ENCODE measurements at places on chromosomes 2 and 18. TPM values are rescaled to one million over a fixed set of nuclear protein-coding genes. Genes with fewer than 3 reads are reported as not detected.
A peak's percentile ranks its signal among the peaks of the same experiment; 100 is the strongest.

CPLX4 gene
- total RNA-seq = not detected

RTKN gene
- 1.4 TPM for total RNA-seq

PLGLB1 gene
- total RNA-seq = 3.2 TPM

CDH2 gene
- not detected for total RNA-seq

KCNJ13 gene
- total RNA-seq = not detected

TMEM37 gene
- total RNA-seq = not detected

ACTG2 gene
- total RNA-seq = not detected

TWSG1 gene
- total RNA-seq = 13.1 TPM

AQP12B gene
- not detected for total RNA-seq

HOXD13 gene
- not detected for total RNA-seq

TRIB2 gene
- total RNA-seq = 9.6 TPM

RNF103 gene
- 14.6 TPM for total RNA-seq

RFX8 gene
- not detected for total RNA-seq

GRCh38 chr18:68564961-68565360 is 149.9 kb downstream of the TMX3 start:
- H3K27me3 ChIP-seq = no peaks in the 10 kb centered on the region
- no peak overlapping the region for H3K4me3 ChIP-seq
- DNase-seq = no peak
- no peaks in the 10 kb centered on the region for H3K4me1 ChIP-seq
- H3K36me3 ChIP-seq = no peaks in the 10 kb centered on the region
- H3K27ac ChIP-seq = no peak overlapping the region

GRCh38 chr2:109458512-109458911 is 155.3 kb downstream of the SEPTIN10 start:
- no peaks in the 10 kb centered on the region for H3K36me3 ChIP-seq
- DNase-seq = no peak
- H3K27ac ChIP-seq = no peak overlapping the region

- peak; percentile 40 for DNase-seq
- peaks cover 5% of the 10 kb centered on the region for H3K36me3 ChIP-seq
- no peak overlapping the region for H3K4me3 ChIP-seq
- H3K27ac ChIP-seq = no peak overlapping the region
Observed at GRCh38 chr2:86023366-86023712, 82.3 kb downstream of the POLR1A start.

DNA sequence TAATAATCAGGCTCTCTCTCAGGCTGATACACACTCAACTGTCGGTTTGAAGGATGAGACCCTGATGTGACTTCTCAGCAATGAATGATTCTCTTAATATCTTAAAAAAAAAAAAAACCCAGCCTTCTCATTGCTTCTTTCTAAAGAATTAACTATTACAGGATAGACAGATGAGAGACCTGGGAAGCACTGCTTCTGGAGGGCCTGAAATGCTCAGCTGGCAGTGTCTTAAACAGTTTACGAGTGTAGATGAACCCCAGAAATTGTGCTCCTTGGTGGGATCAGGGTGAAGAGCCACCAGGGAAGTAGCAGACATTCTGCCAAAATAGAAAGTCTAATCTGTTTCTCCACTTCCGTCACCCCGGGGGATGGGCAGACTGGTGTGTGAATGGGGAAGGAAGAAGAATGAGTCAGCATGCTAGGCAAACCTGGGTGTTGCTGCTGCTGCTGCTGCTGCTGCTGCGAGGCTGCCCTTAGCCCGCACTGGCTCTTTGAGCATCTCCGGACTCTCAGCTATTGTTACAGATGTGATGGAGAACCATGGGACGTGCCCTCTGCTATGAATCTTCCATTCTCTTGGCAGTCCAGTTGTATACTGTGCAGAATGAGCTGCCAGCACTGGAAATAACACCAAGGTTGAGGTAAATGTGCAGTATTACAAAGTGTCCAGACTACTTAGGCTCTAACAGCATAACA is 158.4 kb downstream of the SETBP1 start:
- H3K4me3 ChIP-seq = no peak overlapping the region
- no peaks in the 10 kb centered on the region for H3K27me3 ChIP-seq
- no peak overlapping the region for H3K27ac ChIP-seq
- DNase-seq = peak; percentile 28
- H3K4me1 ChIP-seq = peaks cover 13% of the 10 kb centered on the region
- H3K36me3 ChIP-seq = no peaks in the 10 kb centered on the region

- H3K27me3 ChIP-seq = no peaks in the 10 kb centered on the region
- H3K4me1 ChIP-seq = peaks cover 7% of the 10 kb centered on the region
- no peak for DNase-seq
Observed at GRCh38 chr2:11687736-11688135, 17.7 kb upstream of the NTSR2 start.

DNA sequence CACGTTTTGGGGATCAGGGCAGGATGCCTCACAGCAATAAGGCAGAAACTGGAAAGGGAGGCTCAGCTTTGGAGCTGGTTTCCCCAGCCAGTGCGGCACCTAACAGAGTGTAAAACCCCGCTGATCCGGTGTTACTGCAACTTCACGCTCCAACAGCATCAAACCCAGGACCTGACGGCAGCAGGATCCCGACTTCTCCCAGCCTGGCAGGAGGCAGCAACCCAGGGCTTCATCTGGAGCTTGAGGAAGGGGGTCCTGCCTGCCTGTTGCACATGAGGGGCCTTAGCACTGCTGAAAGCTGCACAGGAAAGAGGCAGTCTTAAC is 209.8 kb downstream of the MGAT5 start:
- no peaks in the 10 kb centered on the region for H3K4me1 ChIP-seq
- H3K4me3 ChIP-seq = no peak overlapping the region
- H3K27ac ChIP-seq = no peak overlapping the region
- no peak for DNase-seq
- no peaks in the 10 kb centered on the region for H3K36me3 ChIP-seq

- DNase-seq = no peak
- H3K27me3 ChIP-seq = no peaks in the 10 kb centered on the region
- H3K36me3 ChIP-seq = no peaks in the 10 kb centered on the region
- H3K4me3 ChIP-seq = no peak overlapping the region
Observed at GRCh38 chr2:102634831-102635241, 15.5 kb downstream of the SLC9A2 start.

- H3K27me3 ChIP-seq = no peaks in the 10 kb centered on the region
- H3K4me1 ChIP-seq = no peaks in the 10 kb centered on the region
- no peak overlapping the region for H3K4me3 ChIP-seq
- DNase-seq = no peak
Observed at GRCh38 chr18:61398961-61399705, 65.9 kb downstream of the CDH20 start.

GRCh38 chr2:178478130-178478438 is 316 bp downstream of the FKBP7 start:
- no peak for DNase-seq
- H3K27me3 ChIP-seq = no peaks in the 10 kb centered on the region
- peak overlapping the region; percentile 98 for H3K4me3 ChIP-seq
- peak overlapping the region; percentile 93 for H3K27ac ChIP-seq

- DNase-seq = no peak
- H3K27ac ChIP-seq = no peak overlapping the region
- H3K4me3 ChIP-seq = no peak overlapping the region
- H3K4me1 ChIP-seq = no peaks in the 10 kb centered on the region
- H3K27me3 ChIP-seq = no peaks in the 10 kb centered on the region
Observed at GRCh38 chr2:164934401-164935117, 20.8 kb downstream of the SLC38A11 start.

DNA sequence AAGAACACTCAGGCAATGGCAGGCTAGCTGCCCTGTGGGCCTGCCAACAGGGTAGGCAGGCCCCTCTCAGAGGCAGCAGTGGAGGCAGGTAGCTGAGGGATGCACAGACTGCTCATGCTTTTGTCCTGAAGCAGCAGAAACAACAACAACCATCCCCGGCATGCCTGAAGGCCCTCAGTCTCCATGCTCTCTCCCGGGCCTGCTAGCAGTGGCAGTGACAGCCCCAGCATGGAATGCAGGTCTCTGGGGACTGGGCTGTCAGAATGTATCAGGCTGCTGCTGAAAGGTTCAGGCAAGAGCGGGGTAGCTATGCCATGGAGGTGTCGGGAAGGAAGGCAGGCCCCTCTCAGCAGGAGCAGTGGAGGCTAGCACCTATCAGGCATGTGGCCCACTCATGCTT is 209.8 kb downstream of the KCNJ3 start:
- H3K4me1 ChIP-seq = no peaks in the 10 kb centered on the region
- no peaks in the 10 kb centered on the region for H3K27me3 ChIP-seq
- no peak for DNase-seq
- H3K27ac ChIP-seq = no peak overlapping the region
- no peaks in the 10 kb centered on the region for H3K36me3 ChIP-seq

DNA sequence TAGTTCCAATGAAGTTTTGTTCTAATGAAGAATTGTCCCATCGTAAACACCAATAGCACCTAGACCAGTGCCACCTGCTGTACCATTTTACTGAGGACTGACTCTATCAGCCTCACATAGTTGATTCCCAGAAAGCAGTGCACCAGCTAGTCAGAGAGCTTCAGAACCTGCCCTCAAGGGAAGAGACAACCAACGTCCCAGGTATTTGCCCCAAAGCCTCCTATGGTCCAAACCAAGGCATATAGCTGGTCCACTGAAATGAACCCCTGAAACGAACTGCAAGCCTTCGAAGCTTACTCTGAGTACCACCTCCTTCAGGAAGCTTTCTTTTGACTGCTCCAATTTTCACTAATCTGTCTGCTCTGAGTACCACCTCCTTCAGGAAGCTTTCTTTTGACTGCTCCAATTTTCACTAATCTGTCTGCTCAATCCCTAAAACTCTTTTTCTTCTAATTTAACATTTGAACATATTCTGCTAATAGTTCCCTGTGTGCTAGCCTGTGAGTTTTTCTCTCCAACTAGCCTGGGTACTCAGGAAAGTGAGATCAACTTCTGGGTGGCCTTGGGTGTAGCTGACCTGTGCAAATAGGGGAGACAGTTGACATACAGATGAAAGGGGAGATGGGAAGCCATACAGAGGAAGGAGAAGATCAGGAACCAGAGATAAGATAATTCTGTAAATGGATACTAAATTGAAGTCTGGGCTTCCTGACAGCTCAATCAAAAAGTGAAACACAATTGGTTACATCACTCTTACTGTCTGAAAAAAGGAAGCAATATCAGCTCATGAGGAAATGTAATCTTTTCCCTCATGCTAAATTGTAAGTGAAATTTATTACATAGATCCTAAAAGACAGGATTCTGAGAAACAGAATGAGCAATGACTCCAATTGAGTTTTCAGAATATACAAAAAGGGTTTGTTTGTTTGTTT is 33.5 kb upstream of the EML4 start:
- H3K4me3 ChIP-seq = no peak overlapping the region
- H3K36me3 ChIP-seq = no peaks in the 10 kb centered on the region
- H3K4me1 ChIP-seq = peaks cover 65% of the 10 kb centered on the region
- no peak for DNase-seq

DNA sequence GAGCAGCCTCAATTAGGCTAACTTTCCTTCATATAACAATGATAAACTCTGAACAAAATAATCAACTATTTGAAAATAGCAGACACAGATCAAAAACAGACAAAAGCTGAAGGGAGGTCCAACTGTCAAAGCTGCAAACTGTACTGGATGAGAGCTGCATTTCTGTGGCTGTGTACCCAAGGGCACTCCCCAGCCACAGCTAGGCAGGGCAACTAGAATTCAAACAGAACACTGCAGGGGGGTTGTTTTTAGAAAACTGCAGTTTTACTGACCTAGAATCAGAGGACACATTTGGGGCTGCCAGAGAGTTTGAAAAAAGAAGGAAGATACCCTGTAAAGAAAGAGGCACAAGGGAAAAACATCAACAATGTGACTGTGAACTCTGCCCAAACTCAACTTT is 56.8 kb downstream of the SMAD2 start:
- no peak for DNase-seq
- H3K36me3 ChIP-seq = peaks cover 6% of the 10 kb centered on the region
- H3K4me1 ChIP-seq = no peaks in the 10 kb centered on the region
- H3K27ac ChIP-seq = no peak overlapping the region

GRCh38 chr18:42929857-42930256 is 185.6 kb downstream of the RIT2 start:
- no peaks in the 10 kb centered on the region for H3K36me3 ChIP-seq
- H3K4me1 ChIP-seq = no peaks in the 10 kb centered on the region
- H3K4me3 ChIP-seq = no peak overlapping the region
- no peak overlapping the region for H3K27ac ChIP-seq
- no peaks in the 10 kb centered on the region for H3K27me3 ChIP-seq

DNA sequence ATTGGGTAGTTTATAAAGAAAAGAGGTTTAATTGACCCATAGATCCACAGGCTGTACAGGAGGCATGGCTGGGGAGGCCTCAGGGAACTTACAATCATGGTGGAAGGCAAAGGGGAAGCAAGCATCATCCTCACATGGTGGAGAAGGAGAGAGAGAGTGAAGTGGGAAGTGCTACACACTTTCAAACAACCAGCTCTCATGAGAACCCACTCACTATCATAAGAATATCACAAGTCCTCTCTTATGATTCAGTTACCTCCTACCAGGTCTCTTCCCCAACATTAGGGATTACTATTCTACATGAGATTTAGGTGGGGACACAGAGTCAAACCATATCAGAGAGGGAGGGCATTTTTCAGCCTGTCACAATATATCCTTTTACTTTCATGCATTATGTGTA is 22.7 kb upstream of the DOCK10 start:
- no peaks in the 10 kb centered on the region for H3K36me3 ChIP-seq
- H3K27ac ChIP-seq = no peak overlapping the region
- DNase-seq = no peak
- H3K4me3 ChIP-seq = no peak overlapping the region
- H3K27me3 ChIP-seq = no peaks in the 10 kb centered on the region

- H3K36me3 ChIP-seq = no peaks in the 10 kb centered on the region
- H3K27ac ChIP-seq = no peak overlapping the region
- DNase-seq = no peak
- H3K27me3 ChIP-seq = no peaks in the 10 kb centered on the region
- H3K4me1 ChIP-seq = peaks cover 19% of the 10 kb centered on the region
Observed at GRCh38 chr2:207073412-207073800, 92.3 kb downstream of the KLF7 start.

GRCh38 chr2:47783486-47784351 is 774 bp downstream of the MSH6 start:
- peak overlapping the region; percentile 79 for H3K27ac ChIP-seq
- no peaks in the 10 kb centered on the region for H3K27me3 ChIP-seq
- no peaks in the 10 kb centered on the region for H3K36me3 ChIP-seq
- peak overlapping the region; percentile 90 for H3K4me3 ChIP-seq
- peak; percentile 61 for DNase-seq

- H3K27me3 ChIP-seq = no peaks in the 10 kb centered on the region
- no peak overlapping the region for H3K4me3 ChIP-seq
- H3K27ac ChIP-seq = no peak overlapping the region
- no peaks in the 10 kb centered on the region for H3K36me3 ChIP-seq
- DNase-seq = no peak
- H3K4me1 ChIP-seq = no peaks in the 10 kb centered on the region
Observed at GRCh38 chr2:60621688-60622429, 68.4 kb upstream of the BCL11A start.

DNA sequence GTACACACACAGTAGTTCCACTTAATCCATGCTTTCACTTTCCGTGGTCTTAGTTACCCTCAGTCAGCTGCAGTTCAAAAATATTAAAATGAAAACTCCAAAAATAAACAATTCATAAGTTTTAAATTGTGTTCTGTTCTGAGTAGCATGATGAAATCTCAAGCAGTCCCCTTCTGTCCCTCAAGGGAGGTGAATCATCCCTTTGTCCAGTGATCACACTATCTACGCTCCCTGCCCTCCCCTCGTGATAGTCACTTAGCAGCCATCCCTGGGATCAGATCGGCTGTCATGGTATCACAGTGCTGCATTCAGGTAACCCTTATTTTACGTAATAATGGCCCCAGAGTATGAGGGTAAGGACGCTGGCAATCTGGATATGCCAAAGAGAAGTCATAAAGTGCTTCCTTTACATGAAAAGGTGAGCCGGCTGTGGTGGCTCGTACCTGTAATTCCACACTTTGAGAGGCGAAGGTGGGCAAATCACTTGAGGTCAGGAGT is 5.8 kb upstream of the RTN4 start:
- DNase-seq = no peak
- H3K27me3 ChIP-seq = no peaks in the 10 kb centered on the region
- H3K4me1 ChIP-seq = peaks cover 34% of the 10 kb centered on the region
- H3K36me3 ChIP-seq = no peaks in the 10 kb centered on the region
- H3K27ac ChIP-seq = no peak overlapping the region
- no peak overlapping the region for H3K4me3 ChIP-seq
